ENCODE measurements at places on chromosomes 13 and 19.
A peak's percentile ranks its signal among the peaks of the same experiment; 100 is the strongest.

DNA sequence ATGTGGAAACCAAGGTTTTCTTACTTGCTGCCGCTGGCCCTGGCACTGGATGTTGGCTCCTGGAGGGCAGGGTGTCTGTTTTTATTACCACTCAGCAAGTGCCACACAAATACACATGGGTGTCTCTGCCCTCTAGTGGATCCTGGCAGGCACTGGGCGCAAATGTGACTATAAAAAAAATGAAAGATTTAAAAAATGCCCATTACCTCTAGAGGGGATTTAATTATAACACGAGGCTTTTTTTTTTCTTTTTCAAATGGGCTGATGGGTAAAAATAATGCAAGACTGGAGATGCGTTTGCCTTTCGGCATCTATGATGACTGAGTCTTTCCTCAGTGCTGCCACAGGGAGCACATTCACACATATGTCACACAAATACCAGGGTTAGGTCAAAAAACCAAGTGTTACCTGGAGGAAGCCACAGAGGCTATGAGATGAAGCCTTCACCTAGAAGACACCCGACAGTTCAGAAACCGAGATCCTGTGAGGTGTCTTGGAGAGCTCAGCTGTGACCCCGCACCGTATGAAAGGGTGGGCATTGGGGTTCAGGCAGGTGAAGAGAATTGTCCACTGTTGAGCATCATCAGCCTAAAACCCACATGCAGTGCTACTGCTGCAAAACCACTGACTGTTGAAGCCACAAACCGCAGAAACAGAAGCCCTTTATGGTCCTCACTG lies 25.7 kb downstream of the CHAMP1 start:
- DNase-seq, result peak; percentile 67

DNA sequence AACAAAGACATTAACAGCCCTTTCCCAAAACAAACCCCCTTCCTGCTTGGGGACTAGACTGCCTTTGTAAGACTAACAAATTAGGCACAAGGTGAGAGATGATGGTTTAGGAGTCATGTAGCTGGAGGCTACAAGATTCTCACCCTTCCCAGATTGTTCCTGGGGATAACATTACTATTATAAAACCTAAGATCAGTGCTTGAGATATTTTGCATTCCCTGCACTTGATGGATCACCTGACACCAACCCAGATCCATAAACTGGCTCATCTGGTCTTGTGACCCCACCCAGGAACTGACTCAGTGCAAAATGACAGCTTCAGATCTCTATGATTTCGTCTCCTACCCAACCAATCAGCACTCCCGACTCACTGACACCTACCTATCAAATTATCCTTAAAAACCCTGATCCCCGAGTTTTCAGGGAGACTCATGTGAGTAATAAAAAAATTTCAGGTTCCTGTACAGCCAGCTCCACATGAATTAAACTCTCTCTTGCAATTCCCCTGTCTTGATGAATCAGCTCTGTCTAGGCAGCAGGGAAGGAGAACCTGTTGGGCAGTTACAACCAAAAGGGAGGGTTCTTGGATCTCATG lies 2.4 kb upstream of the ZNF616 start:
- DNase-seq, result no peak

DNA sequence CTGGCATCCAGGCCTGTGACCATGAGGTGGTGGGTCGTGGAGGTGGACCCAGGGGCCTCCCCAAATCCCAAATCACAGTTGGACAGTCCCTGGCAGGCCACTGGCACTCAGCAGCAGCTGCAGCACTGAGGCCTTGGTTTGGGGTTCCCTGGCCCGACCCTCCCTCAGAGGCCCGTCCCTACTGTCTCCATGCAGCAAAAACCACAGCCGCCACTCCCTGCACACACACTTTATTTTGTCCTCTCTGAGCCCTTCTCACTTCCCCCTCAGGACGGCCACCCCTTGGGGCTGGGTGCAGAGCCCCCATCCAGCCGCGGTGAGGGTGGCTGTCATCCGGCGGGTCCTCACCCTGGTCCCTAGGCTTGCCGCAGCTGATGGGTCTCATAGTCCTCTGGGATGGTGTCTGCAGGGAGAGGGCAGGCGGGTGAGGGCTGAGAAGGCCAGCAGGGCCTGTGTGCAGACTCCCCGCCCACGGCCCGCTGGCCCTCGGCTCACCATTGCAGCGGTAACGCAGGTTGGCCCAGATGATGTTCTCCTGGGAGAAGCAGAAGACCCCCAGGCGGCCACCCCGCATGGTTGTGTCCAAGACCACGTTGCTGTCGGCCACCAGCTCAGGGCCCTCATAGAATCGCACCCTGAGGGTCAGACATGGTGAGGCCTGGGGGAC lies 8.4 kb downstream of the COMP start:
- DNase-seq, result no peak

GRCh38 chr13:29689548-29689947 lies 94.1 kb upstream of the SLC7A1 start:
- DNase-seq, result no peak

GRCh38 chr19:10604460-10604980 lies 17.4 kb upstream of the AP1M2 start:
- DNase-seq, result peak; percentile 36

GRCh38 chr19:41000310-41000737 lies 9.2 kb downstream of the CYP2B6 start:
- no peak for DNase-seq

GRCh38 chr19:51357952-51358351 lies 8.2 kb downstream of the ETFB start:
- DNase-seq, result no peak

GRCh38 chr13:41700790-41701310 lies 243.5 kb downstream of the RGCC start:
- no peak for DNase-seq

DNA sequence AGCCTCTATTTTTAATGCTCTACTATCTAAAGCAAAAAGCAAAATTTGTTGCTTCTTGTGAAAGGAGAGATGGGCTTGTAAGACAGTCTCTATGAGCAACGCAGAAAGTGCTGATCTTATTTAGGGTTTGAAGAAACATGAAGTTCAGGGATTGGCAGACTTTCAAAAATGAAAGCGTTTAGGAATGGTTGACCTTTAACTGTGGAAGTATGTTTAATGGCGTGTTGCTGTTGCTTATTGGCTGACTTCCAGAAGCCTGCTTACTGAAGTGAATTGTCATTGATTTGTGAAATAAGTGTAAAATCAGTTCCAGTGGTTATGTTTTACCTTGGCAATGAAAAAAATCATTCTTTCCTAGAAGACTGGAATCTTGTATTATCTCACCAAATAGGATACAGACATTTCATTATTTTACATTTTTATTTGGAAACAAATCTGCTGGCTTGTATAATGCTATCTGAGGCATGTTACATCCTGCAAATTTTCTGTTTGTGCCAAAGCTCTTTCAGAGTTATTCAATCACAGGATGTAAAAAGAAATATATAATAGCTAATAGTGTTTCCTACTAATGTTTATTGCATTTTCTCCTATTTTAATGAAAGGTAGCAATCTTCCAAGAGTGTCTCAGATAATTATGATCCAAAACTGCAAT lies 221.3 kb upstream of the SLITRK6 start:
- no peak for DNase-seq

GRCh38 chr19:10817291-10818038 lies 18.5 kb downstream of the TMED1 start:
- DNase-seq, result no peak

DNA sequence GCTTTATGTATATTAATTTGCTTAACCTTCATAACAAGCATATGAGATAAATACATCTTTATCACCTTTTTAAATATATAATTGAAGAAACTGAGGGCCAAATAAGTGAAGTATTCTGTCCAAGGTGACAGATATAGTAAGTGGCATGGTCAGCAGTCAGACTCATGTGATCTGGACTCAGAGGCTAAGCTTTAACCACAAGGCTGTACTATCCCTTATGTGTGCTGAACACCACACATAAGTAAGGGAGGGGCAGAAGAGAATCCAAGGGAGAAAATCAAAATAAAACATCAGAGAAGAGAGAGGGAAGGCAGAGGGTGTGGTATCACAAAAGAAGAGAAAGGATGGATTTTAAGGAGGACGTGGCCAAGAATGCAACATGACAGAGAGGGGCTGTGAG lies 348.4 kb downstream of the EFNB2 start:
- DNase-seq, result no peak

GRCh38 chr13:108437496-108437895 lies 168.0 kb downstream of the TNFSF13B start:
- DNase-seq, result no peak

GRCh38 chr19:42411581-42412178 lies 15.5 kb downstream of the LIPE start:
- no peak for DNase-seq

GRCh38 chr19:738509-739128 lies 12.3 kb upstream of the MISP start:
- no peak for DNase-seq

DNA sequence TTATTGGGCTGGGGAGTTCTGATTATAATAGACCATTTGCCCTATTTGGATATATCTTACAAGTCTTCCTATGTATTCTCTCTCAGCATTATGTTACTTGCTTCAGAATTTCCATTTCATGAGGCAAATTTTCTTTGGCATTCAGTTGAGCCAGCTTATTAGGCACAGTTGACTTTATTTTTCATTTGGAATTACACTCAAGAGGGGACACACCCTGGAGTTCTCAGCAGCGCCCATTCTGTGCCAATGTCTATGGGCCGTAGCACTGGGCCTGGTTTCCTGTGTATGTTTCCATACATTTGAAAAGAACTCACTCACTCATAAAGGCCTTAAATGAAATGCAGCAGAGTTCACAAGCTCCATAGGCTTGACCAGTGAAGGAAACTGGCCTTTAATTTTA lies 138.5 kb downstream of the KLF12 start:
- no peak for DNase-seq

DNA sequence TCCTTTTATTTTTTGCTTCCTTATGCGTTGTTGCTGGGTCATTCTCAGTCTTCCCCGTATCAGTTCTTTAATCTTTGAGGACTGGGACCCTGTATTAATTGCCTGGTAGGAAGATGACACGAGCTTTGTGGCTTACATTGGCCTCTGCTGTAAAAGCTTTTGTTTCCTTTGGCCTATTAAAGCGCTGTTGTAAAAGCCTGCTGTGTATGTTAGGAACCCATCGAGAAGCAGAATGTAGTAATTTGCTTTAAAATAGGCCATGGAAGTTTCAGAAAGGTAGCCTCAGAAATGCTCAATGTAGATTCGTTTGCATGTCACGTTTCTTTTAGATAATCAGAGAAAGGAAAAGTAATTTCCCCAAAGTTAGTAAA lies 257.5 kb upstream of the STARD13 start:
- DNase-seq, result no peak

DNA sequence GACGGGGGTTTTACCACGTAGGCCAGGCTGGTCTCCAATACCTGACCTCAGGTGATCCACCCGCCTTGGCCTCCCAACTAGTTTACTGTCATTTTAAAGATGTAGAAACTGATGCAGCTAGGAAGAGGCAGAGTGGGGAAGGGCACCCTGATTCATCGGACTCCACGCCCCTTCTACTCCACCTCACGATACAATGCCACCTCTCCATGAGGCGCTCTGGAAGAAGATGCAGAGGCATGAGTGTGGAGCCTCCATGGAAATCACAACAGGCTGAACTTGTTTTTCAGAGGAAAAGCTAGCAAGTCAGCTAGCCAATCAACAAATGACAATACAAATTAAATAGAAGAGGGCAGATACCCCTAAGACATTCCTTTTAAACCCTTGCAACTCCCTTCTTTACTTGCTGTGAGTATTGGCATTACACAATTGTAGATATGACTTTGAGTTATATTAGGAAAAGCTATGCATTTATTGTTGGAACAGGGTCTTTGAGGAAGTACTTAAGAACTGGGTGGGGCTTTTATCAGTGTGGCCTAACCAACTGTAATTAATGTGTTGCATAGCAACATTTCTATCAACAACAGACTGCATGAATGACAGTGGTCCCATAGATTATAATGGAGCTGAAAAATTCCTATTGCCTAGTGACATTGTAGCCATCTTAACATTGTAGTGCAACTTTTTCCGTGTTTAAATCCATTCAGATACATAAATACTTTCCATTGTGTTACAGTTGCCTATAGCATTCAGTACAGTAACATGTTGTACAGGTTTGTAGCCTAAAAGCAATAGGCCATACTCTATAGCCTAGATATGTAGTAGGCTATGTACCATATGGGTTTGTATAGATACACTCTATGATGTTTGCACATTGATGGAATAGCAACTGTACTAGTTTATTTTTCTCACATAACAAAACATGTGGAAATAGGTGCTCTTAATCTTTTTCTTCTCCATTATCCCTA lies 17.6 kb downstream of the WDFY2 start:
- DNase-seq, result no peak

GRCh38 chr19:19096641-19097627 lies 33.1 kb downstream of the SLC25A42 start:
- DNase-seq, result no peak

- DNase-seq, result peak; percentile 8
Measured at GRCh38 chr19:50204811-50205675, 1.6 kb downstream of the MYH14 start.

DNA sequence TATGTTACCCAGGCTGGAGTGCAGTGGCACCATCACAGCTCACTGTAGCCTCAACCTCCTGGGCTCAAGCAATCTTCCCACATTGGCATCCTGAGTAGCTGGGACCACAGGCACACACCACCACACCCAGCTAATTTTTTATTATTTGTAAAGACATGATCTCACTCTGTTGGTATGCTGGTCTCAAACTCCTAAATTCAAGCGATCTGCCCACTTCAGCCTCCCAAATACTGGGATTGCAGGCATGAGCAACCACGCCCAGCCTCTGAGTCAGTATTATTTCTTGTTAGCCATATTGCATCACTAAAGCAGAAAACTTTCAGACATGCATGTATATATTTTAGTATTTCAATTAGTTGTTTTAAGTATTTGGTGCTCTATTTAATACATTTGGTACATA lies 376.4 kb downstream of the GPC6 start:
- no peak for DNase-seq

GRCh38 chr19:41545547-41545946 lies 30.4 kb upstream of the CEACAM21 start:
- no peak for DNase-seq

- peak; percentile 64 for DNase-seq
Measured at GRCh38 chr13:46172531-46172991, 9.4 kb downstream of the LCP1 start.

- DNase-seq, result no peak
Measured at GRCh38 chr13:44719857-44720671, 143.9 kb upstream of the TSC22D1 start.

- DNase-seq, result no peak
Measured at GRCh38 chr19:5452594-5453565, 2.3 kb upstream of the ZNRF4 start.

All from CD4-positive, alpha-beta T cell treated with Interleukin-1 beta for 1 hour (primary cell).